ENCODE measurements at places on chromosomes 11 and 22.

GRCh38 chr22:21703684-21704316 lies 31.8 kb downstream of the YPEL1 start:
- DNase-seq, result no peak

- no peak for DNase-seq
These were observed 71.1 kb downstream of the STIM1 start for GRCh38 chr11:3926458-3927095.

DNA sequence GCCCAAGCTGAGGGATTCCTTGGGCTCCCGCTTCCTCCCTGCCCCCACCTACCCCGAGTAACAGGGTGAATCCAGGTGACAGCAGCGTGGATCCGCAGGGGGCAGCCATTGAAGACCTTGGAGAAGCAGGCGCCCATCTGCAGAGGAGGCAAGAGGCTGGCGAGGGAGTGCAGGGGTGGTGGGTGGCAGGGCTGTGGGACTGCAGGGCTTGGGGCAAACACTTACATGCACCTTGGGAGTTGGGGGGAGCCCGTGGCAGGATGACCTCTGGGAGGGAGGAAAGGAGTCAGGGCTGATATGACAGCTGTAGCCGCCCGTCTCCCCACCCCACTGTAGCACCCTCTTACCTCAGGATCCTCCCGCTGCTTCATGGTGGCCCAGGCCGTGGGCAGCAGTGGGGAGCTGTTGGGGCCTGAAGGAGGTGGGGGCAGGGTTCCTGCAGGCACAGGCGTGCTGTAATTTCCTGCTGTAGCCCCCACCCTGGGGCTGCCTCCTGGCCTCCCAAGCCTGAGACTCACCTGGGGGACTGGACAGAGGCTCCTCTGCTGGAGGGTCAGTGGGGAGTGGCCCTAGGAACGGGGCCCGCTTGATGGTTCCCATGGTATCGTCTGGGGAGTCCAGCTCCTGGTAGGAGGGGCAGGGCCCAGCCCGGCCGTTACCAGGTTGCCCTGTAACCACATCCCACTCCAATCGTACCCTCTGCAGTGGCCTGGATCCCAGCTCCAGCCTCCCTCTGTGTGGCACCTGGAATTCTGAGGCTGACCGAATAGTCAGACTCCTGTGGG lies 6.1 kb downstream of the MAP4K2 start:
- DNase-seq, result no peak

GRCh38 chr22:45499746-45500145 lies 2.9 kb upstream of the FBLN1 start:
- DNase-seq, result no peak

GRCh38 chr11:7927635-7928034 lies 3.4 kb downstream of the OR10A6 start:
- no peak for DNase-seq

DNA sequence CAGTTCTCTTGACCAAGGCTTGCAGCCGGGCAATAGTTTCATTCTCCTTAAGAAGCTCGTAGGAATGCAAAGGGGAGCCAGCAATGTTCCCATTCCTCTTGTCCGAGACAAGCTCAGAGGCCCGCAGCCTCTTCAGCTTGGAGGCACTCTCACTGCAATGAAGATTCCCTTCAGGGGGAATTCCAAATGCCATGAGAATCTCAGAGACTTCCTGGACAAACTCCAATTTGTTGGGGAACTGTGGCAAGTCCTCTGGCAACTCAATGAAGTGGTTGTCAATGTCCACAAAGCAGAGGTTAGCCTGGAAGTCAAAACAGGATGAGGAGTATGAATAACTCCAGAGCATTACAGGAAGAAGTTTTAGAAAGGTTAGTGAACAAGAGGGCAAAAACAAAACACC lies 84.4 kb downstream of the DENND5A start:
- no peak for DNase-seq

DNA sequence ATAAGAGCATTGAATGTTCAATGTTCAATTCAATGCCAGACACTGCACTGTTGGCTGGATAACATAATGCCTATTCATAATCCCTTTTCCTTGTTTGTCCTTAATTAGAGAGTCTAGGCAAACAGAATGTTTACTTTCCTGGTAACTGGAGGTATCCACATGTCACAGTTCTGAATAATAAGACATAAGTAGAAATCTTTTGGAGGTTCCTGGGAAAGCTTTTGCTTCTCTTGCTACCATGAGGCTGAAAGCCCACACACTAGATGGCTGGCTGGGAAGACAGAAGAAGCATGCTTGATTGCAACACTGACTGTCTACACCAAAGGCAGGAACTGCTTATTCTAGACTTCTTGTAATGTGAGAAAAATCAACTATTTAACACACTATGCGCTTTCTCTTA lies 79.5 kb downstream of the GAB2 start:
- DNase-seq, result no peak

DNA sequence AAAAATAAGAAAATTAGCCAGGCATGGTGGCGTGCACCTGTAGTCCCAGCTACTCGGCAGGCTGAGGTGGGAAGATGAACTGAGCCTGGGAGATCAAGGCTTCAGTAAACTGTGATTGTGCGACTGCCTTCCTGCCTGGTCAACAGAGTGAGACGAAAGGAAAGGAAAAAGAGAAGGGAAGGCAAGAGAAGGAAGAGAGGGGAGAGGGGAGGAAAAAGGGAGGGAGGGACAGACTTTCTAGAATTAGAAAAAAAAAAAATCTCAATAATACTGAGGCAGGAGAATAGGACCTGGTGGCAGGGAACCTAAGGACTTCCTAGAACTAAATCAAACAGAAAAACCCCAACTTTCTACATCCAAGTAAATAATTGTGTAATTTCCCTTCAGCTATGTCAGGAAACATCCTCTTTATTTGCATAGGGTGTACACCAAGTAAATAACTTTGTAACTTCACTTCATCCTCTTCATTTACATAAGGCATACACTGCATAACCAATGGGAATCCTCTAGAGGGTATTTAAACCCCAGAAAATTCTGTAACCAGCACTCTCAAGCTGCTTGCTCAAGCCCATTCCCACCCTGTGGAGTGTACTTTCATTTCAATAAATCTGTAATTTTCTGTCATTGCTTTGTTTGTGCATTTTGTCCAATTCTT lies 8.7 kb downstream of the SBF2 start:
- DNase-seq, result no peak

- no peak for DNase-seq
These were observed 14.2 kb downstream of the STARD10 start for GRCh38 chr11:72779495-72780128.

GRCh38 chr22:30092686-30093085 lies 12.4 kb downstream of the HORMAD2 start:
- no peak for DNase-seq

DNA sequence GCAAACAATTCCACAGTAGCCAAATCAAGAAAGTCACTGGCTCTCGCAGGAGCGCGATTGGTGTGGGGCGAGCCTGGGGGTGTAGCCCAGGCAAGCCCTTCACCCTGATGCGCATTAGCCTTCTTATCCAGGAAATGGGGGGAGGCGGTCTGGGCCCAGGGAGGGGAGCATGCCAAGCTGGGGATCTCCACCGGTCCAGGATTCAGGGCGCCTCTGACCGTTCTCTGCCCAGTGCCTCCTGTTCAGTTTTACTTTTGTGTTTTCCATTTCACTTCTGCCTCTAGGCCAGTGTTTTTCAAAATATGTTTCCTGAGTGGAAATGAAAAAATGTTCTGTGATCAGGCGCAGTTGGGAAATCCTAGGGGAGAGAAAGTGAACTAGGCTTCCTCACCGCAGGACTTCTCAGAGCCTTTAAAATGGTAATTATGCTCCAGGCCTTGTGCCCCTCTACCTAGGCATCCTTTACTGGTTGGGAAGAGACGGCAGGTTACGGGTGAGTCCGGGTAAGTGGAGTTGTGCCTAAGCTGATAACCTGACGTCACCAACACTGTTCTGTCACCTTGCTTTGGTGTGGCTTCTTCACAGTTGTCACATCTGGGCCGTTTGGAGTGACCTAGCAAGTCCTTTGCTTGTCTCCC lies 18.4 kb downstream of the LRP5 start:
- DNase-seq, result no peak

DNA sequence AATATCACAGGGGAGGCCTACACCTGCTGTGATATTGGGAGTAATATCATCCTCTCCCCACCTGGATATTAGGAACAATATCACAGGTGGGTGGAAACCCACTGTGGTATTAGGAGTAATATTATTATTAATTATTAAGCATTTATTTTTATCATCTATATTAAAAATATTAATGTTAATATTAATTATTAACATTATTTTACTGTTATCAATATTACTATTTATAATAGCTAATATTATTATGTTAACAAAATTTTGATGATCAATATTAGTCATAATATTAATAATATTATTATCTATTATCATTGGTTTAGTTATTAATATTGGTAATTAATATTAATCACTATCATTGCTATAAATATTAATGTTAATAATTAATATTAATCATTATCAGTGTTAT lies 161.1 kb upstream of the API5 start:
- DNase-seq, result no peak

DNA sequence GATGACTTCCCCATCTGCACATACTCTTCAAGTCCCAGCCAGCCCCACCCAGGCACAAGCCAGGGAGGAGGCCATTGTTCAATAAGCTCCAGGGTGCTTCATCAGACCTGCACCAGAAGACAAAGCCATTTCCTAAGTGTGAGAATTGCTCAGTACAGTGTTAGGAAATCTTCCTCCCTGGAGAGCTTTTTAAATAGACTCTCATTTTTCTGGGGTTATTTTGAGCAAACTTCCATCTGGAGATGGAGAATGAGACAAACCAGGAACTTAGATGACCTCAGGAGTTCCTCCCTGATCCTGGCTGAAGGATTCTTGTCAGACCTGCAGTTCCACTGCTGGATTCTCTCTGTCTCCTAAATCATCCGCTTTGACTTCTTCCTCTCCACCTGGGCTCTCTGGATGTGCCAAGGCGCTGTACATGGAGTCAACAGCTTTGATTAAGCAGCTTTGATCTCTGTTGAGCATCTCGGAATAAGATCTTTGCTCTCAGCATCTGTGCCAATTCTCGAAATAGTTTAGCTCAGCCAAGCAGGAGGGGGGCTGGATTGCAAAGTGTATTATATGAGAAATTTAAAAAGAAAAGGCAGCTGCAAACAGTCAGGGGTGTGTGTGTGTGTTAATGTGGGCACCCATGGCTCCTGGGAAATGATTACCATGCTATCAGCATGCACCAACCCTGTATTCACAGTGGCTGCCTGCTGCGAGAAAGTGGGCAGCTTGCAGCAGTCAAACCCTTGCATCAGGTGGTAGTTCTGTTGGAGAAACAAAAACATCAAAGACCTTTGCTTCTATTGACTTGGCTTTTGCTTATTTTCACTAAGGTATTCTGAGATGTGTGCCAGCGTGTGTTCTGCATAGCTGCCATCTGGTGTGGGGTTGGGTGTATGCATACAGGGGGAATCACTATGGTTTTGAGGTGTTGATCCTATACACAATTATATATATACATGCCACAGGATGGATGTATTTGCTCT lies 70.2 kb upstream of the NAV2 start:
- DNase-seq, result no peak

- no peak for DNase-seq
These were observed 82.0 kb downstream of the KIRREL3 start for GRCh38 chr11:126918556-126918955.

DNA sequence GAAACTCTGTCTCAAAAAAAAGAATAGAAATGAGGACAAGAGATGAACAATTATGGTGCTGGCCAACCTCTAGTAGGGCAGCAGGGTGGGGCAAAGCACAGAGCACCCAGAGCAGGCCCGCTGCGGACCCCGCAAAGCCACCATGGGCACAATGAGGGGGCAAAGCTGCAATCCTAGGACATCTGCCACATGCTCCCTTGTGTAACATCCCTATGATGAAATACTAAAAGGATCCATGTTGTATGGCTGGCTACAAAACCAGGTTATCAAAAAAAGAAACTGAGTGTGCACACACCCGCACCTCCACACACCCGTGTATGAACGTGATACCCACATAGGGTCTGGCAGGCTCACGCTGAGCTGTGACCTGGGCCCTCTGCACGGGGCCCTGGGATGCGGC lies 7.4 kb downstream of the ATP5MGL start:
- no peak for DNase-seq

- DNase-seq, result no peak
These were observed 1474.3 kb downstream of the BRD1 start for GRCh38 chr22:48353116-48353947.

DNA sequence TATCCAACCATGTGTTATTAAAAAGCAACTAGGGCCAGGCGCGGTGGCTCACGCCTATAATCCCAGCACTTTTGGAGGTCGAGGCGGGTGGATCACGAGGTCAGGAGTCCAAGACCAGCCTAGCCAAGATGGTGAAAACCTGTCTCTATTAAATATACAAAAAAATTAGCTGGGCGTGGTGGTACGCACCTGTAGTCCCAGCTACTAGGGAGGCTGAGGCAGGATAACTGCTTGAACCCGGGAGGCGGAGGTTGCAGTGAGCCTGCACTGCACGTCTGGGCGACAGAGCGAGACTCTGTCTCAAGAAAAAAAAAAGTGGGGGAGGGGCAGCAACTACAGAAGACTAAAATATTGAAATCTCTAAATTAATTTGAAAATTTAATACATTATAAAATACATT lies 18.4 kb downstream of the CHORDC1 start:
- DNase-seq, result no peak

DNA sequence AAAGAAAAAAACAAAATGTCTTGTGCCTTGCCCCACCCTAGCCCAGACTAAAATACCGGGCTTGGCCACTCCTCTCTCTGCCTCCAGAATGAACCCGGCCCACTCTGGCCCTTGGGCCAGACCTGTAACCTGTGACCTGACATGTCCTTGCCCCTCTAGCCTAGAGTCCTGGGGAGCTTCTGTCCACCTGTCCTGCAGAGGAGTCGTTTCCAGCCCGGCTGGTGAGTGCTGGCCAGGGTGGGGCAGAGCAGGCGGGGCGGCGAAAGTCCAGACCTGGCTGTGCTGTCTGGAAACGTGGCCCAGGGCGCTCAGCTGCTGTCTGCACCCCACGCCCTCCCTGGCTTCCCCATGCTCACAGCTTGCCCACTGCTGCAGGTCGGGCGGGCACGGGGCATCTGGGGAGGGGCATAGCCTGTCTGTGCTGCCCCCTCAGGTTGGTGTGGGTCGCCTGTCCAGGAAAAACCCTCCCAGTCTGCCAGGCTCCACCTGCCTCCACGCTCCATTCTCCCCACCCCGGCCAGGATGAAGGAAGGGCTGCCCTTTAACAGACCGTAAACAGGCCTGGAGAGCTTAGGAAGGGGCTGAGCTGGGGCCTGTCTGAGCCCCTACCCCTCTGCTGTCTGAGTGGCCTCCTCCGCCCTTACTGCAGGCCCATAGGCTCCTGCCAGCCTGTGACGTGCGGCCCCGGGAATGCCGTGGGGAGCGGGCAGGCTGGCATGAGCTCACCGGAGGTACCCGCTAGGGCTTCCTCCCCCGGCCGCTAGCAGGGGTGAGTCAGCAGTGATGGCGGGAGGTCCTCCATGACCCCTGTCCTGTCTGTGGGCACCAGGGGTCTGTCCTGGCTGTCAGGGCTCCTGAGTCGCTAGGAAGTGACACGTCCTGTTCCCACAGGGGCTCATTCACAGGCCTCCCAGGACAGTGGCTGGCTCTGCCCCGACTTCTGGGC lies 1.9 kb downstream of the CD151 start:
- no peak for DNase-seq

GRCh38 chr22:17350292-17350691 lies 19.0 kb upstream of the CECR2 start:
- no peak for DNase-seq

GRCh38 chr22:35984183-35985175 lies 44.1 kb downstream of the RBFOX2 start:
- no peak for DNase-seq
